ENCODE measurements at places on chromosomes 7 and 10.

DNA sequence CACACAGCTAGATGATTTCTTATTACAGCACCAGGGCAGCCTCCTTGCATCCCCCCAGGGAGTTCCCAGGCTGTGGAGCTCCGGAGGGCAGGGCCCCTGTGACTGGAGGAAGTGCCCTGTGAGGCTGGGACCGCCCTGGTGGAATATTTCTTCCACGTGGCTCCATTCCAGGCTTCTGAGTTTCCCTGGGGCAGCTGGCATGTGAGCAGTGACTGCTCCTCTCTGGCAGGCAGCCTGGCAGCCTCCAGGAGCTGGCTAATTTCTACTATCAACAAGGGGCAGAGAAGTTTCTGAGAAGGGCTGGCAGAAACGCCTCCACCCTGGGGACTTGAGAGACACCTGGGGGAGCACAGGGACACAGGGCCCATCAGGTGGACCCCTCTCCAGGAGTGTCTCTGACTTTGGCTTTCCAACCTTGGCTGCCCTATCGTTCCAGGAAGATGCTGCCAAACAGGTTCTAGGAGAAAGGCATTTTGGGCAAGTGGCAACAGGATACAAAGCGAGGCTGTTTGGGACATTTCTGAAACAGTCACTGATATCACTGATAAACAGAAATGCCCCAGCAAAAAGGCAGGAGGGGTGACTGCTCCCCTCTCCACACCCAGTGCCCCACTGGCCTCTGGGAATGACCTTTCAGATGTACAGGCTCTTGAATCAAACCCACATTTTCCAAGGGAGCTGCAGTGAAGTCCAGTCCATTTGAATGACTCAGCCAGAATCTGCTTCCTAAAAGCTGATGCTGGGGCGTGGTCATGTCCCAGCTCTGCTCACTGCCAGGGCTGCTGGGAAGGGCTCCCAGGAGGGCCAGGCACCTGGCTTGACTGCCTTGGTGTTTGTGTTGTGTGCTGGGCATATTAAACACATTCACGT lies 16.1 kb downstream of the MYOF start:
- peak; percentile 59 for DNase-seq

- no peak for DNase-seq
These were observed 798.3 kb downstream of the NXPH1 start for GRCh38 chr7:9231630-9232121.

GRCh38 chr10:79021331-79021907 lies 47.3 kb upstream of the ZMIZ1 start:
- DNase-seq, result no peak

DNA sequence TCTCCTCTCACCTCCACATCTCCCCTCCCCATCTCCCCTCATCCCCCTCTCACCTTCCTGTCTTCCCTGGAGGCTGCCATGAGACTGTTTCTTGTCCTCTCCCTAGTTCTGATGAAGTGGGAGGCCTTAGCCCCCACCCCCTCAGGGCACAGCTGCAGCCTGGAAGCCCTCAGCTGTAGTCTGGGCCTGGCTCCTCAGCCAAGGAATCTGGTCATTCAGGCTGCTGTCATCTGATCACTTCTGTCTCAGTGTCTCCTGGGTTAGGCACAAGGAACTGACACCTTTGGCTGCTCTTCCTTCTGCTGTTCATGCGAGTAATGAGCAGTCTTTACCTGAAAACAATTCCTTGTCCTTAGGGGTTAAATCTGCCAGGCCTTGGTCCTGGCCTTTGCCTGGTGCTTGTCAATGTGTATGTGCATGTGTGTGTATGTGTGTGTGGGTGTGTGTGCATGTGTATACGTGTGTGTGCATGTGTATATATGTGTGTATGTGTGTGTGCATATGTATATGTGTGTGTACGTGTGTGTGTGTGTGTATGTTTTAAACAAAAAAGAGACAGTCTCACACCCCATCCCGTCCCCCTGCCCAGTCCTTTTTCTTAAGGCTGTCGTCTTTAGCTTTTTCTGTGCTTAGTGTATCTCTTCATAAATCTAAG lies 153.5 kb upstream of the TMEM72 start:
- no peak for DNase-seq

DNA sequence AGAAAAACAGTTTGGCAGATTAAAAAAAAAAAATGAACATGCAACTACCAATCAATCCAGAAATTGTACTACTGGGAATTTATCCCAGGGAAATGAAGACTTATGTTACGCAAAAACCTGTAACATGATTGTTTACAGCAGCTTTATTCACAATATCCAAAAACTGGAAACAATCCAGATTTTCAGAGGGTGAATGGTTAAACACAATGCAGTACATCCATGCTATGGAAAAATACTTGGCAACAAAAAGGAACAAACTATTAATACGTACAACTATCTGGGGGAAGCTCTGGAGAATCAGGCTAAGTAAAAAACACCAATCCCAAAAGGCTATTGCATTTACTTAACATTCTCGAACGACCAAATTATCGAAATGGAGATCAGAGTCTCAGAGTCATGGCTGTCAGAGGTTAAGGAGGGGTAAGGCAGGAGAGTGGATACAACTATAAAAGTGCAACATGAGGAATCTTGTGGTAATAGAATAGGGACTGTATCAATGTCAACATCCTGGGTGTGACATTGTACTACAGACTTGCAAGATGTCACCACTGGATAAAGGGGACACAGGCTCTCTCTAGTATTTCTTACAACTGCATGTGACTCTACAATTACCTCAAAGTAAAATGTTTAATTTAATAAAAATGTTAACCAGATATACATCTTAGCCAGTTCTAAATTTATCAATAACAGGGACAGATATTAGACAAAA lies 21.5 kb upstream of the RUFY2 start:
- DNase-seq, result no peak

DNA sequence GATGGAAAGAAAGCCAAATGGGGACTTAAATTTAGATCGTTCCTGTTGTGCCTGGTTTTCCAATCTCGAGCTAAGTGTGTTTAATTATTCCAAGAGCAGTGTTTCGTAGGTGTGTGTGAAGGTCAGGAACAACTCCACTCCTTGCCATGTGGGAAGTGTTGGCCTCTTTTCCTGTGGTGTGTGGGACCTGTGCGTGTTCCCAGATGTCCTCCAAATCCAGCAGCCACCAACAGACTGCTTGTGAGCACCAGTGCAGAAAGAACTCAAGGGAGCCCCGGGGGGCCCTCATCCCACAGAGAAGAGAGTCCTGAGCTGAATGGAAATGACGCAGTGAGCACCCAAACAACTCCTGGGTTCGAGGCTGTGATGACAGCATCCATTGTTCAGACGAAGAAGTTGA lies 227.7 kb downstream of the TMEM178B start:
- no peak for DNase-seq

DNA sequence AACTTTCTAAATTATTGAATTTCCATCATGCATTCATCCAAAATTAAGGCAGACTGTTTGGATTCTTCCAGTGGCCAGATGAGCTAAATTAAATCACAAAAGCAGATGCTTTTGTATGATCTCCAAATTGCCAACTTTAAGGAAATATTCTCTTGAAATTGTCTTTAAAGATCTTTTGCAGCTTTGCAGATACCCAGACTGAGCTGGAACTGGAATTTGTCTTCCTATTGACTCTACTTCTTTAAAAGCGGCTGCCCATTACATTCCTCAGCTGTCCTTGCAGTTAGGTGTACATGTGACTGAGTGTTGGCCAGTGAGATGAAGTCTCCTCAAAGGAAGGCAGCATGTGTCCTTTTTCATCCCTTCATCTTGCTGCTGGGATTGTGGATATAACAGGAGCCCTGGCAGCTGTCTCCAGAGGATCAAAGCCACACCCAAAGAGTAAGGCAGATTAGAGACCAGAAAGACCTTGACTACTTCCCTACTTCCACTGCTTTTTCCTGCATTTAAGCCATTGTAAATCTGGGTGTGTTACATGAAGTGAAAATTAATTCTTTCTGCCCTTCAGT lies 8.2 kb upstream of the CFAP69 start:
- DNase-seq, result no peak

- DNase-seq, result no peak
These were observed 134.9 kb downstream of the SFMBT2 start for GRCh38 chr10:7275761-7276440.

DNA sequence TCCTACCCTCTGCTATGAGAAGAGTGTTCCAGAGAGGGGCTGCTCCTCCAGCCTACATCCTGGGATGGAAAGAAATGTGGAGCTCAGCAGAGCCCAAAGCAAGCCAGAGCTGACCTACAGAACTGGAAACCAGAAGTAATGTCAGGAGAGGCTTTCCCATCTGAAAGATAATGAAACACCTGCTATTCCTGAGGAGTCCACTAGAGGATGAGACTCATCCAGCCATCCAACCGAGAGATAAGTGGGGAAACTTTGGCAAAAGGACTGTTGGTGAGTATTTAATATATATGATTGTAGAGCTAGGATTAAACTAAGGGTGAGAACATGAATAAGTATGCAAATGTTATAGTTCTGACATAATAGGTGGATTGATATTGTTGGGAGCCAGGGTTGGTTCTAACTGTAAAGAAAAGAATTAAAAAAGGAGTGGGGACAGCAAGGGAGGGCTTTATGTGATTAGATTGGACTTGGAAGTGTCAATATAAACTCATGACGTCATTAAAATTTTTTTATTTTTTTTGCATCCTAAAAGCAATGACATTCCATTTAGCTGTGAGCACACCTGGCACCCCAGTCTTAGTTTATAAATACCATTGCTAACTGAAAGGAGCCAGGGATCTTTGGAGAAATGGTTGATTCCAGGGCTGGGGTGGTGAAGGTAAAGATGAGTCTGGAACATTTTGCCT lies 312.8 kb upstream of the NFE2L3 start:
- DNase-seq, result peak; percentile 21

DNA sequence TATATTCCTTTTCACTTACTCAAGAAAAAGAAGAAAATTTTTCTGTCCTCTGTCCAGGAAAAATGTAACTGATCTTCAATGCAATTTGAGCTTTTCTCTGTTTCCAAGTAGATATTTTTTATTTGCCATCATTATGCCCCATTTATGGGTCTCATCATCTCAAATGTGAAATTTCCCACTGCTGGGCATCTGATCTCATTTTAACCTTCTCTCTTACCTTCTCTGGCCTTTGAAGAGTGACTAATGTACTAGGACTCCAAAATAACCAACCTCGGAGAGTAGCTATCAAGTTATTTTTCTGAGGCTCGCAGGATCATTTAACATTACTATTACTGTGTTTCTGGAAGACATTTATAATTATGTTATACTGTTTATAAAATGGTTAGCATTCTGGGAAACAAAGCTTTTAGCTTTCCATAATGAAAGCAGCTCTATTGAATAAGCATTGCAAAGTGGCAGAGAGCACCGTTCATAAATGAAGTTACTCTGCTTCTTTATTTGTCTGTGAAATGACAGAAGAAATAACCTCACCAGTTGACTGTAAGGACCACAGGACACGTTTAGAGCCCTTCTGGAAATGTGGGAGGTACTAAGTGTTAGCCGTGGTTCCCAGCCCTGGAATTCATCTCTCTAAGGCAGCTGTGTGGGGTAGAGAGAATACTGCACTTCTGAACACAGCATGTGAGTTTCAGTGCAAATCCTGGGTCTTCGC lies 33.3 kb upstream of the NMT2 start:
- no peak for DNase-seq

DNA sequence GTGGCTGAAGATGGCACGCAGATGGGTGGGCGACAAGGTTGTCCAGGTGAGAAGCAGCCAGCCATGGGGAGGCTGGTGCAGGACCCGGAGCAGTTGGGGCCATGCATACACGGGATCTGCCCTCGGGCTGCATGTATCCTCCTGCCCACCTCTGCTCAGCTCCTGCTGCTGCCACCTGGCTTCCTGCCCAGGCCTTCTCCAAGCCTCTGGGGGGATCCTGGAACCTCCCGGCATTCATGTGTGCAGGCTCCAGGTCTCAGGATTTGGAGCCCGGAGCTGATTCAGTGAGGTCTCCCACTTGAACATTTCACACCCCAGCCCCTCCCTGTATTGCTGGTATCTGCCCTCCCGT lies 27.0 kb downstream of the PDGFA start:
- DNase-seq, result no peak

DNA sequence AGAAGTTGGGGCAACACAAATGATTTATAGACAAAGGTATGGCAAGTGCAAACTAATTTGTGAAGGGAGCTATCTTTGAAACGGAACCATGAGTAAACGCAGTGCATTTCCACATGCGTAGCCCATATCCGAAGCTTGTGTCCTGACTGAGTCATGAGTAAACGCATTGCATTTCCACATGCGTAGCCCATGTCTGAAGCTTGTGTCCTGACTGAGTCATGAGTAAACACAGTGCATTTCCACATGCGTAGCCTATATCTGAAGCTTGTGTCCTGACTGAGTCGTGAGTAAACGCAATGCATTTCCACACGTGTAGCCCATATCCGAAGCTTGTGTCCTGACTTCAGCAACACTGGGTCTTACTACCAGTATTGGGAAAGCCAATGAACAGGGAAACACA lies 95.0 kb downstream of the CELF2 start:
- no peak for DNase-seq

DNA sequence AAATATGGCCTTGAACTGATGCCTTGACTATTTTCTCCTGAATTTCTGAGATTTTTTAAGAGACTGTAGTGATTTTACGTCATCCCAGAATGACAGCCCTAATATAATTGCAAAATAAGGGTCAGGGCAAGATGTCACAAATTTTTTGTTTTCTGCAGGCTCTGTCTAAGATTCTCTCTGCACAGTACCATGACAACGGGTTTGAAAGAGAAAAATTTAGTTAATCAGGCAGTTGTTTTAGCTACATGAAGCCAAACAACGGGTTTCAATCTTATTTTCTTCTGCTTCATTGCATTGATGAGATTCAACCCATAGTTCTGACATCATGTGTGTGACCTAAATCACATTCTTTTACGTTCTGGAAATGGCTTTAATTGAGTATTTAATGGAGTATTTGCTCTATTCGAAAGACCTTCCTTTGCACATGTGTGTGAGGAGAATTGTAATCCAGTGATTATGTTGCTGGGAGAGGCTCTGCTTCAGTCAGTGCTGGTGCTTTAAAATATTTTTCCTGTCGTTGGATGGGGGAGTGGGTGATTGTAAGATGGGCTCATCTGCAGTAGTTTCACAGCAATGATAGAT lies 118.0 kb upstream of the RHOBTB1 start:
- DNase-seq, result no peak

- no peak for DNase-seq
These were observed 119.1 kb downstream of the PTPRZ1 start for GRCh38 chr7:121992068-121992467.

DNA sequence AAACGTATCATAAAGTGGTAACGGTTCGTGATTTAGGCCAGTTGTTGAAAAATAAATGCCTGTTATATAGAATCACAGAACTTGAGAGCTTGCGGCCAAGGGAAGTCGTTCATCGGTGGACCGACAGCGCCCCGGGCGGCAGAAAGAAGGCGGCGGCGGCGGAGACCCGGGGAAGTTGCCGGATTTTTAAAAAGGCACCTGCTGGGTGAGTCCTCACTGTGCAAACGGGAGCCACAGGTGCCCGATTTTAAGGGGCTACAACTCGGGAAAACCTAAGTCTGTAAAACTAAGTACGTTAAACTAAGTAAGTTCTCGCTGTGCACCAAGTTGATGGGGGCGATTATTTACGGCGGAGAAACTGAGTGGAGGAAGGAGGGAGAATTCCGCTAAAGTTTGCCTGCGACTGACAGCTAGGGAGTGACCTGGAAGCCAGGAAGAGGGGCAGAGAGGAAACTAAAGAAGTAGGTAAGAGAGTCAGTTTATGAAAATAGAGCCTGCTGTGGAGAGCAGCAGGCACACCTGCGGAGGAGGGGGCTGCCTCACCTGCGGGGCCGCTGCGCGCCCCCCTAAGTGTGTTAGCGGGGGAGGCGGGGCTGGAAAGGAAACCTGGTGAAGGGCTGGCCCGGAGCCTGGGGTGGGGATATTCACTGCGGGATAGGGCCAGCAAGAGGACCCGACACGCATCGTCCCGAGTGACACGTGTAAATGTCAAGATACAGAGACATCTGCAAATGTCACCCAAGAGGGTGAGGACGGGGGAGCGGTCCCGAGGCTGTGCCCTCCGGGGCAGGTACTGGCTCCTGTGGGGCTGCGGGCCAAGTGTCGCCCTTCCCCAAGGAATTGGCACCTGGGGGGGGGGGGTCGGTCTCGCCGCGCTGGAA lies 996 bp downstream of the ADAM12 start:
- peak; percentile 69 for DNase-seq

All from iPS-NIHi11 (cell line).